ENCODE measurements at places on chromosomes 12 and 14. TPM values are rescaled to one million over a fixed set of nuclear protein-coding genes. Genes with fewer than 3 reads are reported as not detected.

The NABP2 gene
- total RNA-seq, result 37.5 TPM

The SCYL2 gene
- 56.6 TPM for total RNA-seq

The KITLG gene
- 45.3 TPM for total RNA-seq

The GUCY2C gene
- not detected for total RNA-seq

The AQP5 gene
- total RNA-seq, result 0.50 TPM

The NFE2 gene
- 0.67 TPM for total RNA-seq

The SLC6A13 gene
- total RNA-seq, result 0.49 TPM

The NRXN3 gene
- 0.08 TPM for total RNA-seq

The DICER1 gene
- total RNA-seq, result 56.0 TPM

The KRT74 gene
- not detected for total RNA-seq

The PDE3A gene
- not detected for total RNA-seq

The DENND5B gene
- 7.5 TPM for total RNA-seq

The COCH gene
- not detected for total RNA-seq

The ANKRD52 gene
- total RNA-seq, result 22.8 TPM

The C12orf54 gene
- 2.8 TPM for total RNA-seq

The PRH2 gene
- total RNA-seq, result not detected

The NTF3 gene
- total RNA-seq, result not detected

The KCNJ8 gene
- total RNA-seq, result not detected

The SERPINA10 gene
- not detected for total RNA-seq

The FNTB gene
- total RNA-seq, result 9.7 TPM

The BMAL2 gene
- total RNA-seq, result 8.8 TPM

The KLRF1 gene
- not detected for total RNA-seq

The BCL2L14 gene
- not detected for total RNA-seq

The USP44 gene
- total RNA-seq, result not detected

The SLC2A3 gene
- 12.5 TPM for total RNA-seq

The MAP1LC3B2 gene
- 1.5 TPM for total RNA-seq

The KCNK13 gene
- not detected for total RNA-seq

The LBHD2 gene
- total RNA-seq, result not detected

The RNU6-8 gene
- not detected for total RNA-seq

The SRRM4 gene
- not detected for total RNA-seq

The HOXC9 gene
- 3.2 TPM for total RNA-seq

The PLEKHD1 gene
- not detected for total RNA-seq

The PRPF40B gene
- 38.9 TPM for total RNA-seq

The DHRS1 gene
- total RNA-seq, result 84.8 TPM

The AMDHD1 gene
- total RNA-seq, result 0.29 TPM

The C14orf132 gene
- 3.2 TPM for total RNA-seq

The TC2N gene
- 21.1 TPM for total RNA-seq

The TCL1B gene
- not detected for total RNA-seq

The TAS2R30 gene
- 6.7 TPM for total RNA-seq

The CLEC2D gene
- total RNA-seq, result 4.6 TPM

The TSPAN9 gene
- 17.7 TPM for total RNA-seq
